ENCODE measurements at places on chromosomes 3 and 15.
A peak's percentile ranks its signal among the peaks of the same experiment; 100 is the strongest.

DNA sequence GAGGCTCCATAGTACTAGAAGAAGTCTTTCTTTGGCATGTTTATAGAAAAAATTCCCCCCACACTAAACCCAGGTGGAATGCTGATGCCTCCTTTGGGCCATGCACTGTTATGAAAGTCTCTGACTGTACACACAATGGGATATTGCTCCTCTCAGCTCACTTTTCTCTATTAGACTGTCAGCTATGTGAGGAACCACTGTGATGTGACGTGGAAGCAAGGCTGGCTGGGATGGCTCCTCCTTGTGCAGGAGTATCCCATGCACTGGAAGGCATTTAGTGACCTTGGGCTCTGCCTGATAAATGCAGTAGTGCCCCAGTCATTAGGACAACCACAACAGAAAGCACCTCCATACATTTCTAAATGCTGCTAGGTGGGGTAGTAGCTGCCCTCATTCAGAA, 5.7 kb upstream of the FRMD4B start:
- DNase-seq: no peak

DNA sequence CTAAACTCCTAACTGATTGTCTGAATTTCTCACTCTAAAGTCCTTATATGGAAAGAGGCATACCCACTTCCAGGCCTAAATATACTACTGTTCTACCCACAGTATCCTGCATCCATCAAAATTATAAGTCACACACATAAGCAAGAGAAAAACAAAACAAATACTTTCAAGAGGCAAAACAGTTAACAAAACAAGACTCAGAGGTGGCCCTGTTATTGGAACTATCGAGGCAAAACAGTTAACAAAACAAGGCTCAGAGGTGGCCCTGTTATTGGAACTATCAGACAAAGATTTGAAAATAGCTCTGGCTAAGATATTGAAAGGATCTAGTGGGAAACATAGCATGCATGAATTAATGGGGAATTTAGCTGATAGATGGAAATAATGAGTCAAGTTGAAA, 224.2 kb upstream of the CGNL1 start:
- DNase-seq: no peak

DNA sequence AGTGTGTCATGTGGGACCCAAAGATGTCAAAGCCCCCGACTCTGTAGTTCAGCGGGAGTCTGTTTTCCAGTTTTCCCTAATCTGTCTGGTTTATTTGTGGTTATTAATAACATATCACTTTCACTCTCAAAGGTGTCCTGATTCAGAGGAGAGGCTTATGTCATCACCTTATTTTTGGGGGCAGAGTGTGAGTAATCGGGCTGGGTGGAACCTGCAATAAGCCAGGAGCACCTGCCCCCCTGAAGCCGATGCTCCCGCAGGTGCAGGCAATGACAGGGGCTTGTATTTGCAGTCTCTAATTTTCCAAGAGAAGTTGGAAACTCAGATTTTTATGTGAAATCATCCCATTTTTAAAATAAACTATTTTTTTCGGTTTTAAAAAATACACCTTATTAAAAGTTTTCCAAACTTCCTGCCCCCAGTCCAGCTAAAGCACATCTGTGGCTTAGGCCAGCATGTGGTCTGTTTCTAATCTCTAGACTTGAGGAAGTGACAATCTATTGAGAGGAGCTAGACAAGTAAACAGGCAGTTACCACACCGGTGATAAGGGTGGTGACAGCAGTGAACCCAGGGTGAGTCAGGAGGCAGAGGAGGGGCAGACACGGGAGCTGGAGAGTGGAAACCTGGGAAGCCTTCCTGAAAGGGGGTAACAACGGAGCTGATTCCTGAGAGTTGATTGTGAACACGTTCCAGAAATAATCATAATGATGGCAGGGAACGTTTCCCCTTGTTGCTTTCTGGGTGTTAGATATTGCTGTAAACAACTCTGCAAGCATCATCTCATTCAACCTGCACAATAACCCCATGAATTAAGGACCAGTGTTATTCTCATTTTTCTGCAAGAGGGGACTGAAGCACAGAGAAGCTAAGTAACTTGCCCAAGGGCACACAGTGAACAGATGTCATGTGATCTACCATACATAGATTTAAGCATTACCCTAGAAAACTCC, 37.2 kb downstream of the BHLHE40 start:
- DNase-seq: peak; percentile 50

DNA sequence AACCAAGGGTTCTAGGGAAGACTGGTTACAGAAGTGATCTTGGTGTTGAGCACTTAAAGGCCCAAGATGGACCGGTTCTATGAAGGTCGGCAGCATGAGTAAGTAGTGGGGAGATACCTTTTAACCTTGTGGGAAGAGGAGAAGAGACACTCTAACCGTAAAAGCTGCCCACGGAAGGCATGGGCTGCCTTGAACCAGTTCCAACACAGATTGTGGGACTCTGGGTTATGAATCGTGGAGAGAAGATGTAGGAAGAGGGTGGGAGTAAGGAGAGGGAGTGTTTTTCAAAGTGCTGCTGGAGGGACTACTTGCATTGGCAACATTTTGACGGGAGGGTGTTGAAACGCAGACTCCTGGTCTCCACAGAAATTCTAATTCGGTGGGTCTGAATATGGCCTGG, 67.1 kb downstream of the CRYGS start:
- no peak for DNase-seq

DNA sequence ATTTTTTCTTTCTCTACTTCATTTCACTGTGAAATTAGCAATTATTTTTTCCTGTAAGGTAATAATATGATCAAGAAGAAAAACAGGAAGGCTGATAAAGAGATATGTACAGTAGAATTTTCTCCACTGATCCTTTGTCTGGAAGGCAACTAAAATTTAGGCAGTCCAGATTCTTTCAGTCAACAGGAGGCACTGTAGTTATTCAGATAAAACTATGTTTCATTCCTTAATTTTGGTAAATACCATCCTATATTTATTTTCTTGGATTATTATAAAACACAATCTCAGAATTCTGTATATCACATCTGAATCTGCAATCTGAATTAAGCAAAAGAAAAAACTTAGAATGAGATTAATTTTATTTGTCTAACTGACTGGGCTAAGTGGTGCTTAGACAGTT, 343.2 kb downstream of the LSAMP start:
- no peak for DNase-seq

Measured in GM20000 (cell line).